ENCODE measurements at places on chromosomes 7 and 10.
A peak's percentile ranks its signal among the peaks of the same experiment; 100 is the strongest.

- peak; percentile 45 for DNase-seq
Measured at GRCh38 chr10:71268247-71268691, 50.8 kb upstream of the SLC29A3 start.

- DNase-seq = no peak
Measured at GRCh38 chr10:117092386-117092785, 45.7 kb downstream of the VAX1 start.

- no peak for DNase-seq
Measured at GRCh38 chr10:106224676-106225075, 939.8 kb downstream of the SORCS1 start.

GRCh38 chr10:36725581-36726520, 399.5 kb upstream of the ANKRD30A start:
- DNase-seq = peak; percentile 100

GRCh38 chr10:71513936-71514335, 117.2 kb downstream of the CDH23 start:
- no peak for DNase-seq

DNA sequence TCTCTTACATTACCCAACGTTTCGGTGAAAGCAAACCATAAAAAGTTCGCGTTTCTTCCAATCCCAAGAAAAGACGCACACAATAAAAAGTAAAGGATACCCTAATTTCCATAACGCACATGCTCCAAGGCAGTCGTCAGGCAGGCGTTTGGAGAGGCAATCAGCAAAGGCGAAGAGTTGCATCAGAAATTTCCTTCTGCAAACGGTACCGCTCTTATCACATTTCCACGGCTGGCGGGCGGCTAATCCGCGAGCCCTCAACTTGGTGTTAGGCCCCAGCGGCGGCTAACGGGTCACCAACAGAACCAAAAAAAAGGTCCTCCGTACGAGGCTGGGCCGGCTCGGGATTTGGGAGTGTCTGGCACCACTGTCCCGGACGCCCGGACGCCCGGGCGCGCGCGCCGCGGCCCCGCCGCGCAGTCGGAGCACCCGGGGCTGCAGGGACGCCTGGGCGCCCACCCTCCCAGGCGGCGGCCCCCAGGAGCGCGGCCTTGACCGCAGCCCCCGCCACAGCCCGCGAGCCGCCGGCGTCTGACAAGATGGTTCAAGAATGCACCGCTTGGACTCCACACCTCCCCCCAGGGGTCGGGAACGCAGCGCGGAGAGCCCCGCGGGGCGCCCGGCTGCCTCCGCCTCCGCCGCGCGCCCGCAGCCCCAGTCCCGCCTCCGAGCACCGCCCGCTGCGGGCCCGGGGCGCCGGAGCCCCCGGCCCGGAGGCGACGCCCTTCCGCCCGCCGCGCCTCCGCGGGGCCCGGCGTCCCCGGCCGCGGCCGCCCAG, 9.8 kb upstream of the GRB10 start:
- peak; percentile 71 for DNase-seq

DNA sequence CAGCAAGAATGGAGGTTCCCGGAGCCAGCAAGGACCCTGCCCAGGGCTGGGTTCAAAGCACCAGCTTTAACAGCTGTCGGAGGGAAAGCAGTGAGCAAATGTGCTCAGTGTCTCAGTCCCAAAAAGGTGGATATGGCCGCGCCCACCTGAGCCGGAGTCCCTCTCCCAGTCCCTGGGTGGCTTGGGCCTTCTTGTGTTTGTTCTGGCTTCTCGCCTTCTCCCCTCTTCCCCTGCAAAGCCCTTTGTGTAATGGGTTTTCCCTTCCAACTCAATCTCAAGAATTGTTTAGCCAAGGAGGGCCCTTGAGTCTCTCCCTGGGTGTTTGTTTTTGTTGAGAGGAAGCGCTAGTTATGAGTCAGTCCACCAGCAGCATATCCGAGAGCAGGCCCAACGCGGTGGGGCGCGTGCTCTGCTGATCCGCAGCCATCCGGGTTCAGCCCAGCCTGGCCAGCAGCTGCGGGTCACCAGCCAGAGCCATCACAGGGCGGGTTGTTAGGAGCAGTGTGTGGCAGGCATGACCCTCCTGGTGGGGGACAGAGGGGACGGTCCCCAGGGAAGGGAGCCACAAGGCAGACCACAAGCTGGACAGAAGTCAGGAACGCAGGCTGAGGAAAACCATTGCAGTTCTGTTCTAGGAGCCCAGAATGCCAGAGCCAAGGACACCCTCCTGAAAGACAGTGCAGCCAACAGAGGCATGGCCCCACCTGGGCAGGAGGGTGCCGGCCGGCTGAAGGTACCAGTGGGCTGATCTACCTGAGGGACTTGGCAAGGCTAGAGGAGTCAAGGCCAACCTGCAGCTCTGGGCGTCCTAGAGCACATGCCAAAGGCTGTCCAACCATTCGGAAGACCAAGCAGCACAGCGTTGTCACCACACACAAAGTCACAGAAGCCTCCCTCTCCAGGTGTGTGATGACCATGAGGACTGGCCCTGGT, 21.3 kb downstream of the CALML3 start:
- DNase-seq = peak; percentile 61

DNA sequence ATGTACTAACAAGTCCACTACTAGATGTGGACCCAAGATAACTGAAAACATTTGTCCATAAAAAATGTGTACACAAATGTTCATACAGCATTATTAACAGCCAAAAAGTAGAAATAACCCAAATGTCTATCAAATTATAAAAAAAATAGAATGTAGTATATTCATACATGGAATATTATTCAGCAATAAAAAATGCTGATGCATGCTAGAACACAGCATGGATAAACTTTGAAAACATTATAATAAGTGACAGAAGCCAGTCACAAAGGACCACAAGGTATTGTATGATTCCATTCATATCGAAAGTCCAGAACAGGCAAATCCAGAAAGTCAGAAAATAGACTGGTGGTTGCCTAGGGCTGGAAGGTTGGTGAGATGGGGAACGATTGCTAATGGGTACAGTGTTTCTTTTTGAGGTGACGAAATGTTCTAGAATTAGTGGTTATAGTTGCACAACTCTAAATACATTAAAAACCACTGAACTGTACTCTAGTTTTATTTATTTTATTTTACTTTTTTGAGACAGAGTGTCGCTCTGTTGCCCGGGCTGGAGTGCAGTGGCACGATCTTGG, 43.3 kb upstream of the ANLN start:
- peak; percentile 6 for DNase-seq

- DNase-seq = peak; percentile 10
Measured at GRCh38 chr10:42864575-42864974, 82.0 kb downstream of the BMS1 start.

- no peak for DNase-seq
Measured at GRCh38 chr10:70956029-70956759, 67.8 kb upstream of the PCBD1 start.

DNA sequence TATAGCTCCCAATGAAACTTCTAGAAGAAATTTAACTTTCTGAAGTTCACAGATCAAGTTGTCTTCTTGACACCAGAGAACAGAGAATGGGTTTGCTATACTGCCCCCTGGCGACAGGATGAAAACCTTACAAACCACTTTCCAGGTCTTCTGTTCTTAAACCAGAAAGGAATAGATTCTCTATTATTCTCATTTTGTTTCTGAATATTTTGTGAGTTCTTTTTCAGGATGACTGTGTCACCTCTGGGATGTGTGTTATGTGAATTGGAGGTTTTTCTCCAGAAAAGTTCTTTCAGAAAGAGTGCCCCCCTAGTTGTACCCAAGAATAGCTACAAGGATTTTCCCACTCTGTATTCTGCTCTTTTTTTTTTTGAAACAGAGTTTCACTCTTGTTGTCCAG, 6.3 kb downstream of the IFT22 start:
- peak; percentile 49 for DNase-seq

GRCh38 chr7:35714407-35714806, 19.5 kb upstream of the HERPUD2 start:
- DNase-seq = no peak

- no peak for DNase-seq
Measured at GRCh38 chr7:144866189-144866588, 30.3 kb upstream of the TPK1 start.

DNA sequence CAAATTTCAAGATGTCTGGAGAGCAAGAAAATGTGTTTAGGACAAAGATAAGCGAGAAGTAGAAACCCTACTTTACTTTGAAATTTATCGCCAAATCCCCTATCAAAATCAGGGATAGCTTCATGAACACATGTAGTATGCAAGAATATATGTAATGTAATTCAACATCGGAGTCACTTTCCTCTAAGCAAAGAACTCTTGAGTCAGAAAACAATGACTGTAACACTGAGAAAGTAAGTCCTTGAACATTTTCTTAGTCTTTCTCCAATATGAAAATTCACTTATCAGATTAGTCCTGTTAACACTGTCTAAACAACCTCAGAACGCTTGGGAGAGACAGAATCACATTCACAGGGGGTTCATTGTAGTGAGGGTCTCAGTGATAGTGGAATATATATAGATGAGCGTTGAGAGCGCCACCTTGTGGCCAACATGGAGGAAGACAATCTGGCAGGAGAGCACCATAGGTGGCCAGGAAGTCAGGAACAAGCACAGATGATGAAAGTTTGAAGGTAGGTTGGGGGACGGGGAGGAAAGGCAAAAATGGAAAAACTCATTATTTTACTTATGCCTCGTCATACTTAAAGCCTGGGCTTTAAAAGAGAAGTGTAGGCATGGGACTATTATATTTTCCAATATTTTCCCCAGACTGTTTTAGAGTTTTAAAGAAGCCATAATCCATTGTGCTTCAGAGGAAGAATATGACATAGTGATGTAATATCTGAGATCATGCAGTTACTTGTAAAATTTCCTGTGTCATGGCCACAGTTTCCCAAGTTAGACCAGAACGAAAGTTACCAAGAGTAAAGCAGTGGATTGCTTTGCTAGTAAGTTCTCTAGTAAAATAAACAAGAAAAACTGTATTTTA, 115.5 kb upstream of the GNAI1 start:
- peak; percentile 14 for DNase-seq

- no peak for DNase-seq
Measured at GRCh38 chr10:116889066-116889465, 39.8 kb downstream of the ENO4 start.

DNA sequence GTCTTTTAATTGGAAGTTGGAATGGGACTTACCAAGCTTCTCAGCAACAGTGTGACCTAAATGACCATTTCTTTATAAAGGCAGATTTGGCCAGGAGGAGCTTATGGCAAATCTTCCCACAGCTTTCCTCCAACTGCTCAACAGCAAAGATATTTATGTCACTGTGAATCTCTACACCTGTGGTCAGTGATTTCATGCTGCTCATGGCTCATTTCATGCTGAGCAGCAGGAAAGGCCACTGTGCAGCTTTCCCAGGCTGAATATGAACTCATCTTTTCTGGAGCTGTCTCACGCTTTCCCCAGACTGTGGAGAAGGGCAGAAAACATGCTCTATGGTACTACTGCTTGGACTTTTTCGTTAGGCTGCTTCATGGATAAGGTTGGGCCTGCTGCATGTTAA, 29.8 kb downstream of the CALCR start:
- no peak for DNase-seq

GRCh38 chr10:31958856-31959255, 30.2 kb upstream of the ARHGAP12 start:
- DNase-seq = no peak

DNA sequence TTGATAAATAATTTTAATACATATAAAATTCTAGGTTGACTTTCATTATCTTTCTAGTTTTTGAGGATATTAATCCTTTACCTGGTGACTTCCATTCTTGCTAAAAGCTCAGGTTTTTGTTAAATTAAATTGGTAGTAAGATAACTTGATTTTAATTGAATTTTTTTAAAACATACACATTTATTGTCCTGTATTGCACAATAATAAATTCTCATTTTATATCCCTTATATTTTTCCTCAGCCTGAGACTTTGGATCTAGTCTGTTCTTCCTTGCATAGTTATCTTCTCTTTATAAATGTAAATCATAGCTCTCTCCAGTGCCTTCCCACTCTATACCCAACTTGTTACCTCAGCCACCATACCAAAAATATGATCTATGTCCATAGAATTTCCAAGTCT, 212.9 kb upstream of the CNTNAP2 start:
- no peak for DNase-seq

DNA sequence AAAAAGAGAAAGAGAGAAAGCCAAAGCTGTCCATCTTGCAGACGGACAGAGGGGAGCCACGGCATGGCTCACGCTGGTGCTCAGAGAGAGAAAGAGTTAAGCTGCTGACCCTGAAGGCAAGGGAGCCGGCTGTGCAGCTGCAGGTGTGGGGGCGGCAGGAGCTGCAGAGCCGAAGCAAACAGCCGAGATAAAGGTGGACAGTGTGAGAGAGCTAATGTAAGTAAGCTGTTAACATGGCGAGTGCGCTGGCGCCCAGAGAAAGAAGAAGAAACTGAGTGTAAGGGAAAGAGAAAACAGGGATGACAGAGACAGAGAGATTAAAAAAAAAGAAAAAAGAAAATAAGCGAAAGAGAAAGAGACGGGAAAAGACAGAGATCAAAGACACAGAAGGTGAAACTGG, 18.2 kb downstream of the COL17A1 start:
- no peak for DNase-seq

GRCh38 chr10:110437351-110437605, 60.4 kb upstream of the DUSP5 start:
- no peak for DNase-seq

DNA sequence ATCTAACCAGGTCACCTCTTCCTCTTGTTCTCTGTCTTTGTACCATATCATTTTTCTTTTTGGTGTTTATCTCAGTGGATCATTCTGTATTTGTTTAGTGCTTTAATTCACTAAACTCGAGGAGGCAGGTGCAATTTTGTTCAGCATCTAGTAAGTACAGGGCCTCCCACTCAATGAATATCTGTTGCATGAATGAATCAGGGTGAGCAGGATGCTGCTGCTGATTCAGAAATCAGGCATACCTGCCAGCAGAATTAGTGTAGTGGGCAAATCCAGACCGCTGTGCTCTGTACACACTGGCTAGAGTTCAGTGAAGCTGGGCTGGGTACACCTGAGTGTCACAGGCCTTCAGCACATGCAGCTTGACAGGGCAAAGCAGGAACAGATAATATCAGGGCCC, 511.9 kb downstream of the SUGCT start:
- DNase-seq = no peak

GRCh38 chr7:127708788-127709187, 56.8 kb downstream of the SND1 start:
- peak; percentile 72 for DNase-seq

DNA sequence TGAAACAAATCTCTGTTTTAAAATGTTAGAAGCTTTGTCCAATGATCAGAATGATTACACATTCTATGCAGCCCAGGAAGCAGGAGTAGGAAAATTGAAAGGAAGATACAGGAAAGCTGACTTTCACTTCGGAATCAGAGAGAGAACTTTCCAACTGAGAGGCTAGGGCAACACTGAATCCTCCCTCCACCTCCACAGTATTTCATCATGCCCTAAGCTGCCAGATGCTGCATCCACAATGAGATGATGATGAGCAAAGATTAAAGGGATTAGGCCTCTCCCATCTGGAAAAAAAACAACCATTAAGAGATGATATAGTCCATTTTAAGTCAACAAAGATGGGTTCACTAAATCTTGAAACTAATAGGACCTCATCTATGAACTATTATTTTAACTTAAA, 215.6 kb downstream of the GPR37 start:
- DNase-seq = no peak

DNA sequence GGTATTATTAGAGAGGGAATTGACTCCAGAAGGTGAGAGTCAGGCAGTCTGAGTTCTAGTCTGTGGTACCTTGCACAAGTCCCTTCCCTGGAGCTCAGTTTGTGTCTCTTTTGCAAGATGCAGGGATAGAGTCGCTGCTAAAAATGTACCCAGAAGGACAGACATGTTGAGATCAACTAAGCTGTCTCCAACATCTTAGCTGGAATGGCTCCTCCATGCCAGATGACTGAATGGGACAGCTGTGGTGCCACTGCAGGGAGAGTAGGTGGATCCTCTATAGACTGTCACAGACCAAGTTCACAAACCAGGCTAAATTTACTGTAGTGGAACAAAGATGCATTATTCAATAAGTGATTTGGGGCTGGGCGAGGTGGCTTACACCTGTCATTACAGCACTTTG, 120.1 kb downstream of the NEURL1 start:
- no peak for DNase-seq

Measured in RPMI7951 (cell line).